ENCODE measurements at places on chromosomes 13 and 19.

DNA sequence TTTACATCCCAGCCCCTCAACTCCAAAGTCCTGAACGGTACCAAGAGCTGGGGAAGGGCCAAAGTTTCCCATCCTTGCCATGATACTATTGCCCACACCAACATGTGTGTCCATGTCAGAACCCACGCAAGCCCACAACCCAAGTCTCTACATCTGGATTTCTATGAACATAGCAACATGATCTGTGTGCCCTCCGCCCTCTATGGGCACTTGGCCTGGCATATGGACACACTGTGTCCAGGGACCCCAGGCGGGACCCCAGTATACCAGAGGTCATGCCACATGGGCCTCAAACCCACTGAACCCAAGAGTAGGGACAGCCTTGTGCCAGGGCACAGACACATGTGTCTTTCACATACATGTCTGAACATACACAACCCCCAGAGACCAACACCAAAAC lies 2.0 kb downstream of the LRFN1 start:
- no peak overlapping the region for H3K4me3 ChIP-seq
- H3K27me3 ChIP-seq, result peaks cover 18% of the 10 kb centered on the region
- H3K27ac ChIP-seq, result no peak overlapping the region
- no peaks in the 10 kb centered on the region for H3K4me1 ChIP-seq

DNA sequence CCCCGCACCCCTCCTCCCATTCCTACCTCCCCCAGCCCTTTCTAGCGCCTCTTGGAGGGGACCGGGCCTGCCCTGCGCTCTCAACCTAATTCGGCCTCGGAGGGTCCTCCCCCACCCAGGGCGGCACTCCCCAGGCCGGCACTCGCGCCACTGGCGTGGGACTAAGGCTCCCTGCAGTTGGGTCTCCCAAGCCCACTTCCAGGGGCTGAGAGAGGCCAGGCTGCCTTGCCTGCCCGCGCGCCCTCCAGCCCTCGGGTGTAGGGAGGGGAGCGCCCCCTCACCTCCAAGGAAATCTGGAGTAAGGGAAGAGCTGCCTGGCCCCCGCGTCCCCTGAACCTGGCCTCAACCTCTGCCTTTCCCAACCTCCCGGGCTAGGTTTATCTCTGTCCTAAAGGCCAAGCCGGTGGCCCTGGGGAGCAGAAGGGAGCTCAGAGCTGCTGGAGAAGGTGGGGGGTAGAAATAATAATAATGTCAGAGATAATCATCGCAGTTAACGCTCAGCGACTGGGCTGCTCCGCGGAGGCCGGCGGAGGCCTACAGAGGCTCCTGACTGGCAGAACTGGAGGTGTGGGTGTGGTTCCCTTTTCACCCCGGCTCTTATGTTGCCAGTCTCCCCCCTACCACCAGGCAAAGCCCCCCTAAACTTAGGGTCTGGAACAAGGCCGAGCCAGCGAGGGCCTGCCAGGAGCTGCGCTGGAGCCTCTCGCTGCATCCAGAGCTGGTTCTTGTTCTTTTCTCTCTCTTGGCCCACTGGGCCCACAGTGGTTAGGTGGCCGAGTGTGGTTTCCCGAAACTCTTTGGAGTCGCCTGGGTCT lies 9.6 kb downstream of the ZIC2 start:
- peaks cover 100% of the 10 kb centered on the region for H3K27me3 ChIP-seq
- no peak overlapping the region for H3K4me3 ChIP-seq
- no peaks in the 10 kb centered on the region for H3K4me1 ChIP-seq
- peak; percentile 1 for DNase-seq
- no peak overlapping the region for H3K27ac ChIP-seq
- H3K36me3 ChIP-seq, result no peaks in the 10 kb centered on the region

GRCh38 chr13:89061821-89062220 lies 1390.7 kb downstream of the SLITRK5 start:
- no peak overlapping the region for H3K4me3 ChIP-seq
- H3K4me1 ChIP-seq, result no peaks in the 10 kb centered on the region
- no peaks in the 10 kb centered on the region for H3K27me3 ChIP-seq
- no peaks in the 10 kb centered on the region for H3K36me3 ChIP-seq

DNA sequence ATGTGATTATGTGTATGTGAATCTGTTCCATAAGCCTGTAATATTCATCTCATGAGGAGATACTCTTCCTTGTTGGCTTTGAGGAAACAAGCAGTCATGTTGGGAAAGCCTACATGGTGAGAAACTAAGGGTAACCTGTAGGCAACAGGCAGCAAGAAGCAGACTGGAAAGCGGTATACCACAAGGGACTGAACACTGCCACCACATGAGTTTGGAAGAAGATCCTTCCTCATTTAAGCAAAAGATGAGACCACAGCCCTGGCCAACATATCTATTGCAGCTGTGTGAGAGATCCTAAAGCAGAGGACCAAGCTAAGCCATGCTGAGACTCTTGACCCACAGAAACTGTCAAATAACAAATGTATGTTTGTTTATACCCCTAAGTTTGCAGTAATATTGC lies 134.8 kb downstream of the B3GLCT start:
- peaks cover 7% of the 10 kb centered on the region for H3K36me3 ChIP-seq
- H3K4me1 ChIP-seq, result no peaks in the 10 kb centered on the region
- H3K27me3 ChIP-seq, result no peaks in the 10 kb centered on the region
- H3K4me3 ChIP-seq, result no peak overlapping the region

All from left lung (tissue), 14 donors.